WTC11 (cell line): ENCODE measurements at places on chromosomes 6 and 20. TPM values are rescaled to one million over a fixed set of nuclear protein-coding genes. Genes with fewer than 3 reads are reported as not detected.

The PXDC1 gene
- 3.3 to 4.4 TPM (median 3.9 TPM) in 3 replicates for total RNA-seq

The MAN1A1 gene
- total RNA-seq: 6.8 to 6.9 TPM (median 6.8 TPM) in 3 replicates

The MAFB gene
- total RNA-seq: 5.3 to 6.7 TPM (median 6.5 TPM) in 3 replicates

The SLC35B2 gene
- 28.9 to 36.7 TPM (median 30.8 TPM) in 3 replicates for total RNA-seq

The POU5F1 gene
- 2,735 to 3,160 TPM (median 3,135 TPM) in 3 replicates for total RNA-seq

The C6orf15 gene
- not detected in 3 replicates for total RNA-seq

The NCOA7 gene
- total RNA-seq: 9.0 to 14.4 TPM (median 9.9 TPM) in 3 replicates

The HLA-DMA gene
- total RNA-seq: 6.0 to 9.3 TPM (median 6.6 TPM) in 3 replicates

The UQCC2 gene
- total RNA-seq: 65.8 to 105 TPM (median 95.3 TPM) in 3 replicates

The MAP7 gene
- 56.6 to 60.5 TPM (median 59.1 TPM) in 3 replicates for total RNA-seq

The TMEM200A gene
- total RNA-seq: 10.4 to 11.2 TPM (median 11.0 TPM) in 3 replicates

The OPN5 gene
- not detected in 3 replicates for total RNA-seq

The GMPR gene
- 2.2 to 2.8 TPM (median 2.4 TPM) in 3 replicates for total RNA-seq

The ASIP gene
- not detected in 3 replicates for total RNA-seq

DNA sequence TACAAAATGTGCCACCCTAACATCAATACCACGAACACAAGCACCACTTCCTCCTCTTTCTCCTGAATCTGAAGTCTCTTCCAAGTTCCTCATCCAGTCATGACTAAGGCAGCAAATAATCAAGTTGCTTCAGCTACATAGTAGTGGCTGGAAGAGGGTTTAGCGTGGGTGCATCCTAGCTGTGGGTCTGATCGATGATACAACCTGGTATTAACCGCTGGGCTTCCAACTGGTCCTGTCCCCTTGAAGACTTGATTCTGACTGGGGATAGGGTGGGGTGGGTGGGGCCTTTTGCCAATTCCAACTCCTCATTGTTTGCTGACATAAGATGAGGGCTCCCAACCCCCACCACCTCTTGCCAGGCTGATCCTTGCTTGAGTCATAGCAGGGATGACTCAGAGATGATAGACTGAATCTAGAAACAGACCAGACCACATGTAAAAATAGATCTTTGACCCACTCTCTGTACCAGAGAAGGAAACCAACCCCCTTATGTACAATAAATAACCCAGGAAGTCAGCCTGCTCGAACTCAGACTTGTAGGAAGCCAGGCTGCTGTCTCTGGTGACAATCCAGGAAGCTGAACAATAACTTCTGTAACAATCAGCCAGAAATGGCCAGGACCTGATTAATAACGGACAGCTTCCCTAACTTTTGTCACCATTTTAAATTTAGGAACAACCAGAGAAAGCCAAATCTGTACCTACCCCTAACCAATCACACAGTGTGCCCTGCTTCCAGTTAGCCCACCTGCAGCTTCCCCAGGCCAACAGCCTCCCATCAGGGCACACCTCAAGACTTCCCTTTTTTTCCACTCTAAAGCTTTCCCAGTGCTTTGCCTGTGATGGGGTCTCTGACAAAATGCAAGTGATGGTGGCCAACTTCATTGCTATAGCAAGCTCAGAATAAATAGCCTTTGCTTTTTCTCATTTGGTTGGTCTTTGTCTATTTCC, 68.9 kb upstream of the FAM184A start:
- DNase-seq: no peak

GRCh38 chr6:117817499-117817898, 89.6 kb upstream of the SLC35F1 start:
- DNase-seq: no peak

DNA sequence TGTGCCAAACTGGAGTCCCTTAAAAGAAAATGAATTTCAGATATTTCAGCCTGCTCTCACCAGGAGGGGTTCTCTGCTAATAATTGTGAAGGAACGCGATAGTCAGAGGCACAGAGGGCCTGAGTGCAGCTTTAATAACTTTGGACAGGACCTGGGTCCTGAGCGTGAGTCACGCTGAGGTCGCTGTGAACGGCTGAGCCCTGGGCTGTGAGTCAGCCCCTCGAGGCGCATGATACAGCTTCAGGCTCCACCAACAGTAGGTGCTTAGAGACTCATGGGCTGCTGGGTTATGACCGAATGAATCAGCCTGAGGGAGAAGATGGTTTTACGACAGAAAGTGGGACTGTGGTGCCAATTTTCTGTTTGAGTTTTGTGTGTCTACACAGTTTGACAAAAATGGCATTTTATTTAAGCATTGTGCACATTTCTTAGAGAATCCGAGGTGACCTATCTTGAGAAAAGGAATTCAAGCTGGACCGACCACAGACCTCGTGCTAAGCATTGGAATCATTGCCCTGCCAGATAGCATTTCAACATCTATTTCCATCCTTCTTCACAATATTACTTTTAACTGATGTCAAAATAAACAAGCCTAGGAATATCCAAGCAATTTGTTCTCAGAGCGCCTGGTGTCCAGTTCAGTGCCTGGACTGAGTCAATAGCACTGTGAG, 183.0 kb downstream of the THBS2 start:
- DNase-seq: no peak

GRCh38 chr6:143399775-143400174, 50.7 kb downstream of the ADAT2 start:
- DNase-seq: no peak

GRCh38 chr6:130577178-130577919, 211.5 kb downstream of the TMEM200A start:
- DNase-seq: no peak

DNA sequence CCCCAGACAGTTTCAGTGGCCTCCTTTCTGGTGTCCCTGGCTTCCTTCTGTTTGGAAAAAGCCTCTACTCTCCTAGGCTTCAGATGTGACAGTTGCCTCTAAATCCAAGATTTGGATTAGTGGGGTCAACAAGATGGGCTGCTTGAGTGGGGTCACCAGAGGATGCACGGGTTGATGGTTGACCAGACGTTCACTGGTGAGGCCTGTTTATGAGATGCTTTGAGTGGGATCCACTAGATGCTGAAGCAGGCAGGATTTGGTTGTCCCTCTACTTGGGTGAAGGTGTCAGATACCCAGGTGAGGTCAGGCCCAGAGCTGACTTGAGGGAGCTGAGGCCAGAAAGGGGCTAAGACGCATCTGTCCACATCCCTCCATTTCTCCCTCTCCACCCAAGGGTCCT, 8.1 kb upstream of the DLGAP4 start:
- DNase-seq: no peak

DNA sequence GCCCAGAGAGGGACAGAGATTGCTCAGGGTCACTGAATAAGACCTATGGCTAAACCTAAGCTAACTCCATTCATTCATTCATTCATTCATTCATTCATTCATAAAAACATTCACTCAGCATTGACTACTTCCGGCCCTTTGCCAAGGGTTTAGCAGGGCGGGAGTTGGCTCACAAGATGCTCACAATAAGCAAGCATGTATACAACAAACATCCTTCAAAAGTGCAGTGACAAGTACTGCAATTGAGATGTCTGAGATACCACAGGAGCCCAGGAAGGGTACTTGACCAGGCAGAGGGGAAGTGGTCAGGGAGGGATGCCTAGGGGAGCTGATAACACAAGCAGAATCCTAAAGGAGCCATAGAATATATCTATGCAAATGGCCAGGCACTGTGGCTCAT, 18.2 kb upstream of the KIAA1755 start:
- no peak for DNase-seq

GRCh38 chr6:97316978-97317377, 34.0 kb upstream of the MMS22L start:
- no peak for DNase-seq
